Fibroblast of lung (primary cell): ENCODE measurements at places on chromosomes 12 and 14. TPM values are rescaled to one million over a fixed set of nuclear protein-coding genes. Genes with fewer than 3 reads are reported as not detected.

GRCh38 chr12:64944966-64945365 lies 120.5 kb downstream of the TBC1D30 start:
- H3K4me3 ChIP-seq = no peak overlapping the region
- DNase-seq = no peak
- no peaks in the 10 kb centered on the region for H3K4me1 ChIP-seq
- H3K27me3 ChIP-seq = peaks cover 2% of the 10 kb centered on the region
- no peaks in the 10 kb centered on the region for H3K36me3 ChIP-seq

- H3K27ac ChIP-seq = no peak overlapping the region
- no peaks in the 10 kb centered on the region for H3K36me3 ChIP-seq
- DNase-seq = no peak
- H3K4me1 ChIP-seq = no peaks in the 10 kb centered on the region
- no peak overlapping the region for H3K4me3 ChIP-seq
- H3K27me3 ChIP-seq = no peaks in the 10 kb centered on the region
These were observed 294.7 kb downstream of the TTC6 start for GRCh38 chr14:37890095-37890494.

GRCh38 chr14:33567731-33568130 lies 383.1 kb downstream of the EGLN3 start:
- DNase-seq = peak; percentile 81
- no peaks in the 10 kb centered on the region for H3K4me1 ChIP-seq
- H3K4me3 ChIP-seq = no peak overlapping the region
- no peak overlapping the region for H3K27ac ChIP-seq
- no peaks in the 10 kb centered on the region for H3K36me3 ChIP-seq
- no peaks in the 10 kb centered on the region for H3K27me3 ChIP-seq

GRCh38 chr14:92652413-92653151 lies 95.8 kb downstream of the LGMN start:
- no peak for DNase-seq
- peaks cover 12% of the 10 kb centered on the region for H3K36me3 ChIP-seq
- no peaks in the 10 kb centered on the region for H3K27me3 ChIP-seq

DNA sequence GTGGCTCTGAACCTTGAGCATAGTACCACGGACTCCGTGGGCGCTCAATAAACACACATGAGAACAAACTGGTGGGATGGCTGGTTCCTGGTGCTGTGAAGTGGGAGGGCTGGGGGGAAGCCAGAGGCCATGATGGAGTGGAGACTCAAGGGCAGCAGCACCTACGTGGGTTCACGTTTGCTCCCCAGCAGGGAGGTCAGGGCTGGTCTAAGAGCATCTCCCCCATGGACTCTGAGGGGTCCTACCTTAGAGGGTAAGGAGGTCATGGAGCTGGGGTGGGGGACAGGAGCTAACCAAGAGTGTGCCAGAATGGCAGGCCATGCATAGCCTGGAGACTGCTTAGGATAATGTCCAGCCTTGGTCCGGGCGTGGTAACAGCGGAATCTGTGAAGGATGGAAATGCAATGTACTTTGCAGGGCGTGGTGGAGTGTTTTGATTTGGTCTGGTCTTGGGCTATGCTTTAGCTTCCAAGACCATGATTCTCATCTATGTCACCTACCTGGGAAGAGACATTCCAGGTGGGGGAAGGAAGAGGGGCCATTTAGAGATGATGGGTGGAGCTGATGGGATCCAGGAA lies 103.0 kb downstream of the PRMT8 start:
- no peaks in the 10 kb centered on the region for H3K36me3 ChIP-seq
- no peak overlapping the region for H3K27ac ChIP-seq
- H3K27me3 ChIP-seq = peaks cover 2% of the 10 kb centered on the region

DNA sequence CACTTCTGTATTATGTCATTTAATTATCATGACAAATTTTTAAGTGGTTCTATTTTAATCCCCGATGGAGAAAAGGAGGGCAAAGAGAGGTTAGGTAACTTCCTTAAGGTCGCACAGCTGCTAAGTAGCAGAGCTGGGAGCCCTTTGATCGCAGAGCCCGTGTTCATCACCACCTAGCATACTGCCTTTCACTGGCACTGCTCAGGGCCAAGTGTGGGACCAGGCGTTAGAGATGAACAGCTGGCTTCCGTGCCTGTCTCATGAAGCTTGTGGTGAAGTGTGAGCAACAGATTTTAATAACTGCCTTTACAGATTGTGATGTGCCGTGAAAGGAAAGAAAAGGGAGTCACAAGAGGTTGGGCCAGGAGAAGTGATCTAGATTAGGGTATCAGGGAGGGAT lies 273.6 kb downstream of the AKAP6 start:
- H3K4me1 ChIP-seq = no peaks in the 10 kb centered on the region
- H3K4me3 ChIP-seq = no peak overlapping the region
- no peak overlapping the region for H3K27ac ChIP-seq
- H3K36me3 ChIP-seq = no peaks in the 10 kb centered on the region
- DNase-seq = no peak

- H3K27me3 ChIP-seq = no peaks in the 10 kb centered on the region
- no peaks in the 10 kb centered on the region for H3K36me3 ChIP-seq
- no peak overlapping the region for H3K4me3 ChIP-seq
- H3K27ac ChIP-seq = no peak overlapping the region
These were observed 338.4 kb downstream of the ADAMTS20 start for GRCh38 chr12:43213608-43214007.

GRCh38 chr12:129201029-129201428 lies 347.8 kb downstream of the GLT1D1 start:
- no peaks in the 10 kb centered on the region for H3K4me1 ChIP-seq
- no peaks in the 10 kb centered on the region for H3K36me3 ChIP-seq
- no peak for DNase-seq
- no peaks in the 10 kb centered on the region for H3K27me3 ChIP-seq

GRCh38 chr12:66852765-66853164 lies 173.9 kb upstream of the GRIP1 start:
- H3K27ac ChIP-seq = no peak overlapping the region
- no peaks in the 10 kb centered on the region for H3K36me3 ChIP-seq
- H3K4me3 ChIP-seq = no peak overlapping the region
- H3K4me1 ChIP-seq = no peaks in the 10 kb centered on the region

DNA sequence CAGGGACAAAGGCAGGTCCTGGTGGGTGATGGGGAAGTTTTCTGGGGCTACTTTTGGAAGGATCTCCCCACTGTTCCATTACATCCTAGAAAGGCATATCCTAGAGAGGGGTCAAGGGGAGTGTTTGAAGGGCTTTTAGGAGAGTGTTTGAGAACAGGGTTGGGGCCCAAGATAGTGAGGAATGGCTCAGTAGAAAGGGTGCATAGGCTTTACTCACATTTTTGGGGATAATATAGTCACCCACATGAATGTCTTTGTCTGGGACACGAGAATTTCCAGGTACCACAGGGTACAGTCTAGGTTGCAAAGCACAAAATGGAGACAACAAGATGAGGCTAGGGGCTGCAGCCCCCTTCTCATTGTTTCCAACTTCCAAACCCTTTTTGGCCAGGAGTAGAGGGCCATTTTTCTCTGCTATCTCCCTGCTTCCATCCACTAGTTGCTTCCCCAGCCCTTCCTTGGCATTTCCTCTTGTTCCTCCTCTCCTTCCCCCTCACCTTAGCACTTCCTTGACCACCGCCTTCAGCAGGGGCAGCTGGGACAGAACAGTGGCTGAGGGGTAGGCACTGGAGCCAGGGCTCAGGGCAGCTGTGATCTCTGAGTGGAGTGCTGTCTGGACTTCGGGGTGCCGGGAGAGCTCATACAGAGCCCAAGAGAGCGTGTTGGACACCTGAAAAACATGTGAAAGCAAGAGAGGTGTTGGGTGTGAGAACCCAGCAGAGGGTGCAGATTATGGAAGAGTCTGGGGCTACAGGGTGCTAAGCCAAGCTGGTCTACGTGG lies 2.8 kb downstream of the CYP27B1 start:
- peaks cover 31% of the 10 kb centered on the region for H3K27me3 ChIP-seq
- H3K27ac ChIP-seq = no peak overlapping the region
- peaks cover 13% of the 10 kb centered on the region for H3K4me1 ChIP-seq
- no peak overlapping the region for H3K4me3 ChIP-seq
- DNase-seq = no peak

DNA sequence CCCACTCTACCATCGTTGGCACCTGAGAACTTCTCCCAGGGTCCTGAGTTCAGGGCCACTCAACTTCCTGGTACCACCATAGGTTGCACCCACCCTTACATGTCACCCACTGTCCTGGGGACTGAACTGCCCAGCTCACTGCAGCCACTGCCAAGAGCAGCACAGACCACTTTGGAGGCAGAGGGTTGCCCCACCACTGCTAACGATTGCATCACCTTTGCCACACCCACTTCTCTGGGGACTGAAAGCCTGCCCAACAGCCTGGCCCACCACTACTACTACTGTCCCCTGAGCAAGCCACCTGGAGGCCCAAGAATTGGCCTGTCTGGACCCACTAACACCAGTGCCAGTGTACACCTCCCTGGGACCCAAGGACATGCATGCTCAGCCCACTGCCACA lies 27.6 kb downstream of the CACNA2D4 start:
- no peaks in the 10 kb centered on the region for H3K4me1 ChIP-seq
- no peak overlapping the region for H3K27ac ChIP-seq
- peaks cover 11% of the 10 kb centered on the region for H3K27me3 ChIP-seq
- H3K36me3 ChIP-seq = no peaks in the 10 kb centered on the region

GRCh38 chr12:49000346-49000745 lies 1.2 kb upstream of the DDN start:
- no peak overlapping the region for H3K27ac ChIP-seq
- H3K27me3 ChIP-seq = peaks cover 11% of the 10 kb centered on the region
- DNase-seq = no peak
- H3K4me3 ChIP-seq = no peak overlapping the region
- H3K36me3 ChIP-seq = peaks cover 14% of the 10 kb centered on the region
- H3K4me1 ChIP-seq = peaks cover 14% of the 10 kb centered on the region

GRCh38 chr12:110354172-110354780 lies 49.2 kb downstream of the ANAPC7 start:
- no peaks in the 10 kb centered on the region for H3K4me1 ChIP-seq
- no peak overlapping the region for H3K4me3 ChIP-seq
- no peak overlapping the region for H3K27ac ChIP-seq
- H3K36me3 ChIP-seq = peaks cover 11% of the 10 kb centered on the region
- DNase-seq = no peak

- no peaks in the 10 kb centered on the region for H3K36me3 ChIP-seq
- H3K27ac ChIP-seq = no peak overlapping the region
- no peak overlapping the region for H3K4me3 ChIP-seq
- DNase-seq = no peak
These were observed 79.0 kb upstream of the PRKD1 start for GRCh38 chr14:30006695-30007094.

DNA sequence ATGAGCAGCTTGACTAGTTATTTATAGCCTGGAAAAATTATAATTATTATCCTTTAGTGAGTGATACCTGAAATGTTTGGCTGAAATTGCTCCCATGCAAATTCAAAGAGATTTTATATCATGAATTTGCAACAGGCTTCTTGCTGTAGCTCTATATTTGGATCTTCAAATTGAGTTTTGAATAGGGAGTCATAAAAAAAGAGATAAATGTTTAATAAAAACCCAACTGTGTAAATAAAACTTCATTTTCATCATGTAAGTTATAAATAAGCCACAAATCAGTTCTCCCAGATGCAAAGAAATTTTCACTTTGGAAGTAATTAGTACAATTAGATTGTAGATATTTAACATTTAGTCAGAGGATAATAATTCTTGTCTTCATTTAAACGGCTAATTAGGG lies at the start of gene TAS2R8:
Gene TAS2R8 (minus strand): TSS at position 101 of the 400 bp plus-strand sequence. CDS start 306 bp downstream, outside the sequence.
- no peak within 1 kb of the TSS for H3K27ac ChIP-seq
- no peaks in the 10 kb centered on the region for H3K36me3 ChIP-seq
- no peak within 1 kb of the TSS for H3K4me3 ChIP-seq
- H3K4me1 ChIP-seq = no peaks in the 10 kb centered on the region

- DNase-seq = no peak
- H3K27ac ChIP-seq = no peak overlapping the region
- H3K4me3 ChIP-seq = no peak overlapping the region
- no peaks in the 10 kb centered on the region for H3K4me1 ChIP-seq
- H3K36me3 ChIP-seq = no peaks in the 10 kb centered on the region
These were observed 30.1 kb upstream of the RESF1 start for GRCh38 chr12:31929027-31929526.

DNA sequence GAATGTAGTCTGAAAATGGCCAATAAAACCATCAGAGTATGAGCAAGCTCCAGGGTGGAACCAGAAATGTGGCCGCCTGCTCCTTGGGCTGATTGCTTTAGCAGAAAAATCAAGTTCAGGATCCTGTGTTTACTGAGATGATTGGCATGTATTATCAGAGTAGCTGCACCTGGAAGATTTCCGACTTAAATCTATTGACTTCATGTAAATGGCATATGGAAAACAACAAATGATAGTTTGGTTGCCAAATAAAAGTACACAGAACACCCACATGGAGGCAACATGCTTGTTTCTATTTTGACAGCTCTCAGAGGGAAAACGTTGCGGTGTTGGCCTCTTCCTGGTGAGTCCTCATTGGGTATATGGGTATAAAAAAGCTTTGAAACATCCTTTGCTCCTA lies 31.3 kb downstream of the SOCS2 start:
- H3K27ac ChIP-seq = no peak overlapping the region
- H3K36me3 ChIP-seq = no peaks in the 10 kb centered on the region
- no peaks in the 10 kb centered on the region for H3K27me3 ChIP-seq
- no peak overlapping the region for H3K4me3 ChIP-seq
- DNase-seq = no peak

- H3K4me1 ChIP-seq = no peaks in the 10 kb centered on the region
- no peaks in the 10 kb centered on the region for H3K36me3 ChIP-seq
- H3K27ac ChIP-seq = no peak overlapping the region
- H3K27me3 ChIP-seq = no peaks in the 10 kb centered on the region
- peak; percentile 39 for DNase-seq
These were observed 493.8 kb downstream of the VRK1 start for GRCh38 chr14:97290977-97291376.

- peak; percentile 32 for DNase-seq
- no peaks in the 10 kb centered on the region for H3K27me3 ChIP-seq
- H3K27ac ChIP-seq = no peak overlapping the region
- no peaks in the 10 kb centered on the region for H3K36me3 ChIP-seq
These were observed 878.7 kb downstream of the DIO2 start for GRCh38 chr14:79332504-79333197.

The HOXC10 gene
- not detected in 2 replicates for total RNA-seq

The LMO3 gene
- total RNA-seq = under 0.01 and 0.50 TPM in 2 replicates

The TEX22 gene
- 0.33 and 0.51 TPM in 2 replicates for total RNA-seq

The CCDC60 gene
- total RNA-seq = not detected in 2 replicates

The SERPINA3 gene
- total RNA-seq = 0.50 and 7.2 TPM in 2 replicates

The EML5 gene
- total RNA-seq = 0.66 and 0.77 TPM in 2 replicates

The CFAP54 gene
- total RNA-seq = 5.1 and 7.1 TPM in 2 replicates

The CLEC9A gene
- total RNA-seq = not detected in 2 replicates

The GMPR2 gene
- total RNA-seq = 128 and 147 TPM in 2 replicates

The TMCC3 gene
- 0.33 and 0.51 TPM in 2 replicates for total RNA-seq

The CCDC197 gene
- total RNA-seq = not detected in 2 replicates

The RPS6KA5 gene
- 1.0 and 2.0 TPM in 2 replicates for total RNA-seq
